Foreskin fibroblast (primary cell): ENCODE measurements at places on chromosomes 12 and 14.

DNA sequence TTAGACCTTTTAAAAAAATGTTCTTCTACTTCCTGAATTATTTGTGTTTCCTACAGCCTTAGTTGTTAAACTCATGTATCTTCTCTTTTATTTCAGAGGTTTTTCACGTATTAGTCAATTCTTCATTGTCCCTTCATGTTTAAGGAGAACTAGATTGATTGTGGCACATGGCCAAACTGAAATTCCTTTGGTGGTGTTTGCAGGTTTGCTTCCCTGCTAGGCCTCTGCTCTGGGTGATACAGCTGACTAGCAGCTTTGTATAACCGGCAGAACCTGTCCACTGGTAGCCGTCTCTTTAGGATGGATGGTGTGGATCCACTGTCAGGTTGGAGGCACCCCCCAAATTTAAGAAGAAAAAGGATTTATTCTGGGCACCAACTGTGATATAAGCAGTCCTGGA is 262.1 kb downstream of the FBXL14 start:
- DNase-seq, result no peak

GRCh38 chr14:101114726-101115515 is 211.4 kb upstream of the RTL1 start:
- DNase-seq, result no peak

DNA sequence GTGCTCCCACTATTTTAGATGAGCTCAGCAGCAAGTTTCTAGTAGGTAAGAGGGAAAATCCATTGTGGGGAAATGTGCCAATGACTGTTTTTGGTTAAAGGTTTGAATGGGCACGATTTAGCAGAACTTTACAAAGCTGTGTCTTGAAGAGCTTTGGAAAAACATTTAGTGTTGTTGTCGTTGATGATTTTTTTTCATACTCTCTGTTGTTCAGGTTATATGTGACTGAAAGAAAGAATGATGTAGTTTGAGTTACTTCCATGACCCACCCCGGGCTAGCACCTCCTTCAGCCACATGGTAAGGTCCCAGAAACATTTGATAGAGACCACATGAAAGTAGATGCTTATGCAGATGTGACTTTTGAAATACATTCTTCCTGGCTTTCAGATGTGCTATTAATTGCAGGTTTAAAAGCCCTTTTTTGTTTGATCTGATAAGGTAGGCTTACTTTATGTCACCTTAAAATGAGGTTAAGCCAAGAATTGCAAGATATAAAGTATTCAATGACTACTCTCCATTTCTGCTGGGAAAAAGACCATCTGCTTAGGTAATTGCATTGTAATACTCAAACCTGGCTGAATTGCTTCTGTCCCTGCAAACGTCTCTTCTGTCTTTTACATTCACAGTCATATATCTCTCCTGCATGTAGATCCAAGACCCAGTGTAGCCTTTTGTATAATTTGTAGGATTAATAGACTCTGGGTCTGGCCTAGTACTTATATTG is 250.6 kb downstream of the RGS6 start:
- no peak for DNase-seq

DNA sequence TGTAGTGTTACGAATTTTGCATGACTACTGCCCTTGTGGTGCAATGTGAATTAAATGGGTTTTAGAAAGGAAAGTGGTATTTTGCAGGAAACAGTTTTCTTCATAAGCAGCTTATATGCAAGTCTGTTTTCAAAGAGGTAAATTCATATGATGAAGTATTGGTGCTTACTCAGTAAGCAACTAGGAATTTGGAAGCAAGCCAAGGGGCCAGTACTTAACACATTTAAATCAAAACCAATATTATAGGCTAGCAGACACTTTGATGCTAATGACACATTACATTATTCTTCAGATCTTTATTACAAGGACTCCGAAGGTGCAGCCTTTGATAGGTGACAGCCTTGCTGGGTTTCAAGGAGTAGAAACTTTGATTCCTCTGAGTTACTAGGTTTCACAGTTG is 23.1 kb downstream of the MGAT4C start:
- DNase-seq, result peak; percentile 4

GRCh38 chr14:22830443-22831010 is 840 bp downstream of the MRPL52 start:
- no peak for DNase-seq

DNA sequence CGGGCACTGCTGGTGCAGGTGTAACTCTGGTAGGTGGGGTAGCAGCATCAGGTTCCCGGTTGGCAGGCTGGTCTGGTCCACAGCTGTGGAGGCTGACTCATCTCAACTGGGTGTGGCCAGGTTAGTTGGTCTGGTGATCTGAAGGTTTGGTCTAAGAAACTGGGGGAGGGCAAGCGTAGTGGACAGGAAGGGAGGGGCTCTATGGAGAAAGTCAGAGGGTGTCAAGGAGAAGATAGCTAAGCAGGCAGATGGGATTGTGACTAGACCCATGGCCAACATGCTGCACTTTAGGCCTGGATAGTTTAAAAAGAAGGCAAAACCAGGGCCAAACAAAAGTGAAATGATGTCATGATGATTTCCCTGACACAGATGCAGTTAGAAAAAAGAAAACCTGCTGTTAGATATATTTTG is 7.9 kb downstream of the TRIM9 start:
- DNase-seq, result peak; percentile 27

DNA sequence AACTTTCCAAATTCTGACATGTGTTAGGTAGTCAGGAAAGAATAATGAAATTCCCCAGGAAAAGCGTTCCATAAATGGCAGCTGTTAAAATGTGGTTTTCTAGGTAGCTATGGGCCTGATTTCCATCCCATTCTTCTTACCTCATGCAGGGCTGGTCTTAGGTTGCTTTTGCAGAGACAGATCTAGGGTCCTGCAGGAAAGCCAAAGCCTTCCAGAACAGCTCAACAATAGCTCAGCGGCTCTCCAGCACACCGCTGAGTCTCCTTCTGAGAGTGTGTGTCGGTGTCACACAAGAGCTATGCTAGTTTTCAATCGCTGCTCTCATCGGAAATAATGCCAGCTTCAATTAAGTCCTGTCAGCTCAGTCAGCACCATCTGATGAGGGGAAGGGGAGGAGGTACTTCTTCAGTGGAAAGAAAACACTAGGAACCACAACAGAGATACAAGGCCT is 106.7 kb downstream of the TMEM30B start:
- no peak for DNase-seq

GRCh38 chr12:8014836-8015235 is 17.7 kb upstream of the FOXJ2 start:
- no peak for DNase-seq

- no peak for DNase-seq
Observed at GRCh38 chr12:70534466-70534865, 102.8 kb downstream of the PTPRB start.

DNA sequence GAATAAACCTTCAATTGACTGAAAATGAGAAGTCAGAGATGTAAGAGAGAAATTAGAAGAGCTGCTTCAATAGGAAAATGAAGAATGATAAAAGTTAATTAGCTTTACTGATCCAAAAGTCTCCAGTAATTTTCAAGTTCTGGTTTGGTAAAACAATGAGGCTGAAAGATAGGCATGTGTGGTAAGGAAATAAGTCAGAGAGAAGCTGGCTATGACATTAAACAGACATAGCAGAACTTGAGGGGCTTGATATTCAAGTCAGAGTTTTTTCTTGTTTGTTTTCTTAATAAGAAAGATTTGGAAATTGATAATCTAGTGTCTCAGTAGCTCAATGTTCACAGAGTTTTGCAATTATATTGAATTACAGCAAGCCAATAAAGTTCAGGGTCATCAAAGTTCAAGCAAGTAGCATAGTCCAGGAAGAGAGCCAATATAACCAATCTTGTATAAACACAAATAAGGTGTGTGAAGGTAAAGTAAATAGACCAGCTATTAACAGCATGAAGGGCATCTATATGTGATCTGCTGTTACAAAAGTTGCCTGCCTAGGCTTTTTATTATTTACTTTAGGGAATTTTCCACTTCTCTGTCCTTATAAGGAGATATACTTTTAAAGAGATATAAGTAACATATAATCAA is 1111.5 kb downstream of the TRHDE start:
- no peak for DNase-seq

DNA sequence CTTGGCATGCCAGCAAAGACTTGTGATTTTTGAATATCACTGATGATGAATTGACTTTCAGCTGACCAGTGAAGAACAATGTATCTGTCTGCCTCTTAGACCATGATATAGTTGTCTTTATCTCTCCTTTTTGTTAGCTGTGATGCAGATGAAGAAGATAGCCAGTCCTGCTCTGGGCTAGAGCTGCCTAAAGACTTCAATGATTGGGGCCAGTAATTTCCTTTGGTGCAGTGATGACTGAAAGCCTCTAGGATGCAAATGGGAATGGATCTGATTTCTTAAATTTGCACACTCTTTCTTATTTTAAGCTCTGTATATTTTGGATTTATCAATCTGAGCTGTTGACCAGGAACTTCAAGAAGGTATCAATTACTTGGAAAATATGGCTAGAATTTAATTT is at the start of gene TAS2R9:
Gene TAS2R9, minus strand, starts transcription at position 101 of the 400 bp plus-strand sequence. Its CDS starts 93 bp downstream, at position 8.
- DNase-seq, result no peak
